Hepatocyte (in vitro differentiated cells): ENCODE measurements at places on chromosomes 11 and 22. TPM values are rescaled to one million over a fixed set of nuclear protein-coding genes. Genes with fewer than 3 reads are reported as not detected.
A peak's percentile ranks its signal among the peaks of the same experiment; 100 is the strongest.

GGT1 gene
- total RNA-seq: 59.4 and 80.7 TPM in 2 replicates

IL17RA gene
- total RNA-seq: 6.6 and 8.4 TPM in 2 replicates

USH1C gene
- 58.8 and 60.6 TPM in 2 replicates for total RNA-seq

FBXO3 gene
- 50.7 and 58.1 TPM in 2 replicates for total RNA-seq

DNA sequence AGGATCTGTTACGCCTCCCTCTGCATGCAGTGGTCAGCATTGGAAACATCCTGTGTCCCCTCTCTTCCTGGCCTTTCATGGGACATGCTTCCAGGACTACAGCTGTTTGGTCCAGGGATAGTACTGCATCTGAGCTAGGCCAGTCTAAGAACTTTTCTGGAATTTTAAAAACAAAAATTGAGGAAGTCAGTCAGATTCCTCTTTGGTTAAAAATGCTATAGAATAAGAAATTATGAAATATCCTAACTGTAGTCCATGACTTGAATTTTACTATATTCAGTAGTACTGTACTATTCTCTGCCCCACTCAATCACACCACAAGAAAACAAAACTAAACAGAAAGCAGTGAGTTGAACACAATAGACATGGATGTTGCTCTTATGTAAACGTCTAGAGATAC lies 201.0 kb upstream of the CADM1 start:
- H3K36me3 ChIP-seq: no peaks in the 10 kb centered on the region
- no peak for DNase-seq
- no peaks in the 10 kb centered on the region for H3K4me1 ChIP-seq

DNA sequence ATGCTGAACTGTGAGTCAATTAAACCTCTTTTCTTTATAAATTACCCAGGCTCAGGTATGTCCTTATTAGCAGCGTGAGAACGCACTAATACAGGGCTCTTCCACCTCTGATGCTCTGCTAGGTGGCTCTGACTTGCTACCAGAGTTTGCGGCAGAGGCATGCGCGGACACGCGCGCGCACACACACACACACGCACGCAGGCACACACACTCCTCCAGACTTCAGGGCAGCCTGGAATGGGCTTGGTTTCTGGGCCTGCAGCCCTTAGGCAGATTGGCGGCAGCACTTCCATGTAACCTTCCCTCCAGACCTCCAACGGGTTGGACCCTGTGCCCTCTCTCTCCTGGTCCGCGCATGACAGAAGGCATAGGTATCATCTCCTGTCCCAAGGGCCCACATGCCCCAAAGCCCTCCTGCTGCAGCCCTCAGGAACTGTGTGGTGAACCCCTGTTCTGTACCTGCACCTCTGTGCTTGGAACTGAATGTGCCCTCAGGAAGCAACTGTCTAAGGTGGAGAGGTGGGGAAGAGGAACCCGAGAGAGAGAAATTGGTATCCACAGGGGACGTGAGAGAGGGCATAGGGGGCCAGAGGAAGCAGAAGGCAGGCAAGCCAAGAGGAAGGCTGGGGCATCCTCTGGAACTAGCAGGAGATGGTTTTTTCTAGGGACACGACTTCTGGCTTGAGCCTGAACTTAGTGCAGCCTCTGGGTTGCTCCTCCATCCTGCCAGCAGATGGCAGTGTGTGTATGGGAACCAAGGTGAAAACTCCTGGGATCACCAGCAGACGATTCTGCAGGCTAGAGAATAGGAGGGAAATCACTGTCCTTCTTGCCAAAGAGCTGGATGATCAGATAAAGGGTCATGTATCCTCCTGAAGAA lies 23.4 kb upstream of the RIC3 start:
- peak; percentile 82 for DNase-seq
- no peaks in the 10 kb centered on the region for H3K36me3 ChIP-seq
- H3K27me3 ChIP-seq: peaks cover 16% of the 10 kb centered on the region
- H3K27ac ChIP-seq: no peak overlapping the region

DNA sequence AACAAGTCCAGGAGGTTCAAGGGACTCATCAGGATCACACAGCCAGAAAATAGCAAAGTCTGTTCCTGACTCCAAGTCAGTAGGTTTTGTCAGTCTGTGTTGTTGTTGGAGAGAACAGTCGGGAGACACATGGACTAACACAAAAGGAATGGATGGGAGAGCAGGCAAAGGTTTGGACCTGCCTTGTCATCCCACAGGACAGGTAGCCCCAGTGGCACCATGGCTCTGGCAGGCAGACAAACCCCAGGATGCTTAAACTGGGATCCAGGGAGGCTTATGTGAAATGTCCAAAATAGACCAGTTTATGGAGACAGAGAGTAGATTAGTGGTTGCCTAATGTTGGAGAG lies 201.6 kb upstream of the NAV2 start:
- no peak overlapping the region for H3K4me3 ChIP-seq
- H3K27me3 ChIP-seq: no peaks in the 10 kb centered on the region
- no peaks in the 10 kb centered on the region for H3K36me3 ChIP-seq

DNA sequence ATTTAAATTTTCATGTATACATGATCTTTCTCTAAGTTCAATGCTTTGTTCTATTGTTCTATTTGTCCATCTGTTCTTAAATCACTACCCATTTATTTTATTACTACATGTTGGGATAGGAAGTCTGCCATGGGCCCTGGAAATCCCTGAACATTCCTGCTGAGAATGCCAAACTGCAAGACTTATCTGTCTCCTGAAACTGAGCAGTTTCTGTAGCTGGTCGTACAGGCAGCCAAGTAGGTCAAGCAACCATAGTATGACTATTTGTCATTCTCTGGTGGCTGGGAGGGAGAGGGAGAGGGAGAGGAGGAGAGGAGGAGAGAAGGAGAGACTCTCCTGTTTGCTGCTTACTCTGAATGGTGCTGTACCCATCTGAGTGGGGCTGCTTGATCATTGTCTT lies 82.8 kb upstream of the SNX19 start:
- no peak overlapping the region for H3K4me3 ChIP-seq
- H3K36me3 ChIP-seq: no peaks in the 10 kb centered on the region
- peaks cover 3% of the 10 kb centered on the region for H3K27me3 ChIP-seq
- no peak overlapping the region for H3K27ac ChIP-seq

GRCh38 chr11:94309757-94310156 lies 5.4 kb downstream of the IZUMO1R start:
- H3K27me3 ChIP-seq: no peaks in the 10 kb centered on the region
- no peaks in the 10 kb centered on the region for H3K36me3 ChIP-seq
- H3K4me3 ChIP-seq: no peak overlapping the region

GRCh38 chr11:57213342-57214097 lies 23.5 kb downstream of the APLNR start:
- H3K27me3 ChIP-seq: no peaks in the 10 kb centered on the region
- no peaks in the 10 kb centered on the region for H3K36me3 ChIP-seq
- H3K27ac ChIP-seq: peak overlapping the region; percentile 74
- peaks cover 16% of the 10 kb centered on the region for H3K4me1 ChIP-seq
- peak; percentile 40 for DNase-seq

GRCh38 chr11:71293961-71294782 lies 41.8 kb upstream of the SHANK2 start:
- H3K4me3 ChIP-seq: no peak overlapping the region
- H3K27me3 ChIP-seq: no peaks in the 10 kb centered on the region
- DNase-seq: no peak

GRCh38 chr11:90661233-90661632 lies 438.4 kb upstream of the CHORDC1 start:
- no peak for DNase-seq
- H3K4me1 ChIP-seq: no peaks in the 10 kb centered on the region
- H3K36me3 ChIP-seq: no peaks in the 10 kb centered on the region
- H3K4me3 ChIP-seq: no peak overlapping the region

- H3K36me3 ChIP-seq: no peaks in the 10 kb centered on the region
- DNase-seq: peak; percentile 87
- H3K4me1 ChIP-seq: peaks cover 8% of the 10 kb centered on the region
- H3K4me3 ChIP-seq: no peak overlapping the region
- peak overlapping the region; percentile 71 for H3K27ac ChIP-seq
Observed at GRCh38 chr11:61949169-61950034, 749 bp upstream of the BEST1 start.

GRCh38 chr11:99739464-99740089 lies 718.8 kb downstream of the CNTN5 start:
- no peak overlapping the region for H3K4me3 ChIP-seq
- H3K36me3 ChIP-seq: no peaks in the 10 kb centered on the region
- H3K27me3 ChIP-seq: no peaks in the 10 kb centered on the region
- H3K4me1 ChIP-seq: no peaks in the 10 kb centered on the region
- DNase-seq: peak; percentile 56
- no peak overlapping the region for H3K27ac ChIP-seq

- DNase-seq: no peak
- no peak overlapping the region for H3K27ac ChIP-seq
Observed at GRCh38 chr22:29816128-29816527, 21.9 kb downstream of the ASCC2 start.

GRCh38 chr22:25942856-25943411 lies 200.9 kb downstream of the MYO18B start:
- DNase-seq: peak; percentile 11

DNA sequence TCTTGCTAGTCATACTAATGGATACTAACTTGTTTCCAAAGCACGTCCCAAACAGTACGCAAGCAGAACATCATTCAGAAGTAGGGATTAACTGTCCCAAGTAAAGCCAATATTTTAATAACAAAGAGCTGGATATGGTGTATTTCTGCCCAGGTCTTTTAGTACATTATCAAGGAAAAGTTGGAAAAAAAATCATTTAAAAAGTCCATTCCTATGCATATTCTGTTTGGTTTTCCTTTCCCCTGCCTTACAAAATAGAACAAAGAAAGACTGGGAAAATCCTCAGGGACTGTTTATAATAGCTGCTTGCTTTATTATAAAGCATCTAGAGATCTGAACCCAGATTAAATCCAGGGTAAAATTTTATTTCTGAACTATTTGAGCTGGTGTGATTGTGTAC lies 83.9 kb downstream of the UVRAG start:
- no peaks in the 10 kb centered on the region for H3K36me3 ChIP-seq
- no peak for DNase-seq
- H3K4me1 ChIP-seq: no peaks in the 10 kb centered on the region
- H3K4me3 ChIP-seq: no peak overlapping the region
- H3K27ac ChIP-seq: no peak overlapping the region

DNA sequence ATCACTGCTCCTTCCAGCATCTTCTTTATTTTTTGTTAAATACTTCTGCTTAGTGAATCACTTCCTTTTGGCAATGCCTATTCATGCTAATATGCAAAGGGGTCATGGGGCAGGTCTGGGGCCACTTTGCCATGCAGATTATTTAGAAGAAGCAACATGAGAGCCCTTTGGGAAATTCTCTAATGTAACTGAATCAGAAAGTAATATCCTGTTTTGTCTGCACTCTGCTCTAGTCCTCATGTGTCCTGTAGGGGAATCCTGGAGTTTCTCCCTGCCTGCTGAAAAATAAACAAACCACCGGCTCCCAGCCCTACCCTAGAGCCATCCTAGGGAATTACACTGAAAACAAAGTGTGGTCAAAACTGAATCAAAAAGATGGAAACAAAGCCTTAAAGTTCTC lies 176.5 kb upstream of the POU2AF2 start:
- H3K27ac ChIP-seq: no peak overlapping the region
- H3K4me1 ChIP-seq: no peaks in the 10 kb centered on the region
- H3K36me3 ChIP-seq: no peaks in the 10 kb centered on the region
- no peak for DNase-seq
- H3K27me3 ChIP-seq: no peaks in the 10 kb centered on the region
